GM23248 (cell line): ENCODE measurements at places on chromosomes 2 and 18. TPM values are rescaled to one million over a fixed set of nuclear protein-coding genes. Genes with fewer than 3 reads are reported as not detected.

- no peak for DNase-seq
Observed at GRCh38 chr18:3879836-3880120, 429.8 kb downstream of the TGIF1 start.

GRCh38 chr2:46388881-46389280, 90.5 kb upstream of the TMEM247 start:
- no peak for DNase-seq

DNA sequence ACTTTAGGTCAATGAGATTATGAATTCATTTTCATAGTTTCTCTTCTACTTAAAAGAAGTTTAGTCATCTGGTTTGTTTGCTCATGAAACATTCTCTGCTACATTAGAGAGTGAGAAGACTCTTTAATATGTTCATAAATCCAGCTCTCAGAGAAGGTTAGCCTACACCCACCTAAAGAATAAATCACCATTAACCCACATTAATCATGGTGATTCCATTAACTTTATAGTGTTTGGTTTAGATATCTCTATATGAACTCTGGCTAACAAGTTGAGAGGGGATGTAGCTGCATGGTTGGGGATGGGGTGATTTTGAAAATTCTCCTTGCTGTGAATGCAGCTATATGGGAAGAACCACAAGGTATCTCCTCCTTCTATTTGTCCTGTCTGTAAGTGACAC, 10.7 kb downstream of the TFPI start:
- DNase-seq: peak; percentile 24

DNA sequence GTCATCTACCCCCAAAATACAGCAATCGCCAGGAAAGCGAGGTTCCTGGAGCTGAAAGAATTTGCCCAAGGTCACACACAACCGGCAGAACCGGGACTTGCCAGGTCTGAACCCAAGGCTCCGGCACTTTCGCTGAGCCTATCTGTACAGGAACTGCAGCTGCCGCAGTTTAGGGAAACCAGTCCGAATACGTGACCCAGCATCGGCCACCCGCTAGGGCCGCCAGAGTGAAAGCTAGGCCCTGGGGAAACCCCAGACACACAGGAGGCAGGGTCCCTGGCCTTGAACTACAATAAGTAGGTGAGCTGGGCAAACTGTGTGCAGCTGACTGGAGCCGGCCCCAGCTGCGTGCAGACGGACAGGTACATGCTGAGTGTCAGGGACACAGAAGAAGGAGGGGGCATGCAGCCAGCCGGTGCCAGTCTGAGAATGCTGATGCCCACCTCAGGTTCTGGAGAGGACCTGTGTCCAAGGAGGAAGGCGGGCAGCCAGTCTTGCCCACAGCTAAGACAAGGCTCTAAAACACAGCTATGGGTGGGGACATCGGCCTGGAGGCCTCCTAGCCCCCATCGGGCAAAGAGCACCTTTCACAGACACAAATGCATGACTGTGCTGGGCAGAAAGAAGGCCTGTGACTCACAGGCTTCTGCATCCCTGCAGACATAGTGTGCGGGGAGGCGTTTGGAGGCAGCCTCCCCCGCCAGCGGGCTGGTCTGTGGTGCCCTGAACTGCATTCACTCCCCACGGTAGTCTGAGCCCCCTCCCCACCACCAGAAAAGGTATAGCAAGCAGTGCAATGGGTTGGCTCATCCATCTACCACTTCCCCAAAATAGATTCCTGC, 107.4 kb upstream of the ID2 start:
- DNase-seq: peak; percentile 19

GRCh38 chr2:177983183-177983788, 89.3 kb downstream of the PDE11A start:
- DNase-seq: peak; percentile 79

DNA sequence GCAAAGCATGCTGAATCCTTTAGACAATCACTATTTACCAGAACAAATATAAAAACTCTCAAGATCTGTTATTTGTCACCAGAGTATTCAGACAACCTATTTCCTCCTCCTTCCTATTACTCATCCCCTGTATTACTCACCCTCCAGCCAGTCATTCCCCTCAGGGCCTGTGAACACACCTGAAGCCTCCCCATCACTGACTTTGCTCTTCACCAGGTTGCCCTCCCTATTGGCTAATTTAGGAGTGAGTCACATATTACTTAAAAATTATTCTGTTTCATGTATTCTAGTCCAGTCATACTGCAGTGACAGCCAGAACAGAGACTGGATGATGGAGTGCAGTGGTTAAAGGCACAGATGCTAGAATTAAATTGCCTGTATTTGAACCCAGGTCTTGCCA, 3.7 kb upstream of the ATG16L1 start:
- DNase-seq: peak; percentile 69

DNA sequence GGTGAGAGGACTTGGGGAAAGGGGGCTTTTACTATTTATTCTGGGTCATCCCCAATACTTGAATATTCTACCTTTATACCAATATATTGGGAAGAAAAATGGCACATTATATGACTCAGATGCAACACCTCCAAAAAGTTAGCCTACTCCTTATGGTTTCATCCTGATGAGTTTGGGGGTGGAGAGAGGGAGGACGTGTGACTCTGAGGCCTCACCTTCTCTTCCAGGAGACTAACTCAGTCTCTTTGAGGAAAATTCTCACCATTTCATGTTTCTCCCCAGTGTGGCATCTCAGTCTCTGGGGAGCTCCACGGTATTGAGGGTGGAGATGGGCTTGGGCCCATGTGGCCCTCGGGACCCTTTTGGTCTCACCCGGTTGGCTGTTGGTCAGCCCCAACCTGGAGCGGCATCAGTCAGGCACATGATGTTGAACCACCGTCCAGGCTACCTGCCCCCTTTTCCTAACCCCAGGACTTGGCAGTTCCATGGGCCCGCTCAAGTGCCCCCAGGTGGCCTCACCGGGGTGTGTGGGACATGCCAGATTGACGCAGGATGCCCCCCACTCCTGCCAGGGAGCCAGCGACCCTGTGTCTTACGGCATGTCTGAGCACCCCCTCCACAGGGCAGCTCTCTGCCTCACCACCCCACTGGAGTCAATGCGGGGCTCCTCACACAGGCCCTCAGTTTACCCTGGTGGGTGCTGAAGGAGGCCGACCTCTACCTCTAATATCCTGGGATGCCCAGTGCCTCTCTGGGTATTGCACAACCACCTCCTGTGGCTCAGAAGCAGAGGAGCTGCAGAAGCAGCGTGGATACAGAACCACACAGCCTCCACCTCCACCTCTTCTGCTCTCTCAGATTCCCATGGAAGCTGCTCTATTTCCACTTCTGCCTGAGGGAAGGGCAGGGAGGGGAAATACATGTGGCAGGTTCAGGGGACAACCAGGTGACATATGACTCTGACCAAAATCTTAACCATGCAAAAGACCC, 297.4 kb downstream of the EIPR1 start:
- DNase-seq: no peak

- DNase-seq: peak; percentile 82
Observed at GRCh38 chr2:11784747-11785610, 38.5 kb downstream of the LPIN1 start.

GRCh38 chr18:61785588-61785987, 107.2 kb downstream of the RNF152 start:
- no peak for DNase-seq

GRCh38 chr2:151475071-151475470, 65.4 kb downstream of the RIF1 start:
- no peak for DNase-seq

- DNase-seq: no peak
Observed at GRCh38 chr2:74290466-74291217, 52.6 kb downstream of the SLC4A5 start.

- peak; percentile 25 for DNase-seq
Observed at GRCh38 chr2:133641942-133642725, 73.9 kb upstream of the NCKAP5 start.

DNA sequence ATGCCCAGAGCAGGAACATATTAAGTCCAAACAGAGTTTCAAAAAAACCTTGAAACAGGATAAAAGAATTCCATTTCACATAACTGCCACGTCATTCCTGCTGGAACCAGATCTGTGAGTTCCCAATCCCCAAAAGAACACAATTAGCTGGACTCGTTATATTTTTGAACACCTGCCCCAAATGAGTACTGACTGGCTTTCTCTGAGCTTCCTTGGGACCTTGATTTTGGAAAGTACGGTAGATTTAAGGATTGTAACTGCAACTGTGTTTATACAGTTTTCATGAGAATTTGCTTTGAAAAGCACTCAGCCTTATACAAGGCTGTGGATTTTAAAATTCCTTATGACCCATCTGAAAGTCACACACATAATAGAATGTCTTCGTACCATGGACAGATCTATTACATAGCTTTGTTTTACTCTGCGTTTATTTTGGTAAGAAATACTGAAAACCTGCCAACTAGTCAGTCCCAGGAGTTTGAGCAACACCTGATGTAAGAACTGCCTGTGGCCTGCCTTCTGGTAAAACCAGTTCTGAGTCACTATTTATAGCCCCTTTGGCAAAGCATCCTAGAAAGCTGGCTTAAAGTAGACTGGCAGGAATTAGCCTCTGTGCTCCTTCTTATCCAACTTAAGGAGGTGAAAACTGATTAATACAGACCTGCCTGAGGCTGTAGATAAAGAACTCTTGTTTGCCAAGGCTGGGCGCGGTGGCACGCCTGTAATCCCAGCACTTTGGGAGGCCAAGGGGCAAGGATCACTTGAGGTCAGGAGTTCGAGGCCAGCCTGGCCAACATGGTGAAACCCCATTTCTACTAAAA, 48.1 kb downstream of the MERTK start:
- DNase-seq: peak; percentile 92

GRCh38 chr2:29606104-29607037, 315.0 kb downstream of the ALK start:
- DNase-seq: peak; percentile 83

DNA sequence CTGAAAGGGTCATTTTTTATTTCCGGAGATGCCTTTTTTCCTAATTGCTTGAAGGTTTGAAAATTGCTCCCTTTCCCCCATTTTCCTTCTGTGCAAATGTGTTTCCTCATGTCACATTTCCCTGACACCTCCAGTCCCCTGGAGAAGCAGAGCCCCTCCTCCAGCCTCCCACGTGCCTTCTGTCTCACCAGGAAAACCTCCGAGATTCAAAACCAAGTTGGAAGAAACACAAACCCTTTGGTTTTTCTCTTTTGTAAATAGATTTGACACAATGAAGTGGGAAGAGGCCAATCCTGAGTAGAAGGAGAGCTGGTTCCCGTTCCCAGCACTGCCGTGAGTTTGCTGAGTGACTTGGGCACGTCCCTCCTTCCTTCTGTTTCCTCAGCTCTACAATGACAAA, 125.4 kb upstream of the MYCN start:
- DNase-seq: no peak

DNA sequence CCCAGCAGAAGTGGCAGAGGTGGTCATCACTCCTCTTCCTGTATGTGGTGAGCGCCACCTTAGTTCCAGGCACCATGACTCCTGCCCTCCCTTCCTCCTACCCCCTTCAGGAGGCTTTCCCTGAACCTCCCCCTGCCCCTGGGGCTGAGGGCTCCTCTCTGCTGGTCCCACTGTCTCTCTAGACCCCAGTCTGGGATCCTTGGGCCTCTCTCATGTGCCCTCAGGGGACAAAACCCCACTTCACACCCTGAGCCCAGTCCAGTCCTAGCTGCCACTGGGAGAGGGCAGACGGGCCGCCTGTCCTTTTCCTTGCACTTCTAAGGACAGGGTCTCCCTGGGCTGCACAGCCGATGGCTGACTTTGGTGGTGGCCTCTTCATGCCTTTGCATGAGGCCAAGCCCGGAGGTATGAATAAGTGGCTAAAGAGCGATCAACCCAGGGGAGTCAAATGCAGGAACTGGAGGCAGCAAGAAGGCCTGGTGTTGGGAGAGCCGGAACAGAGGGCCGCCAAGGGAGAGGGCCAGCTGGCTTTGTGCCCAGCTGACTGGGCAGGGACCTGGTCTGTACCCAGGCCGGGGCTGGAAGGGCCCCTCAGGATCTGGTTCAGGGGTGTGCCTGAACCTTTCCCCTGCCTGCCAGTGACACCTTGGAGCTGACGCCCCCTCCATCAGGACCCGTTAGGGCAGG, 29.5 kb downstream of the GLI2 start:
- DNase-seq: no peak

Gene PPM1G
- 75.1 and 81.5 TPM in 2 replicates for total RNA-seq

Gene FAM237A
- total RNA-seq: not detected in 2 replicates

Gene LIPG
- total RNA-seq: 0.25 and 0.43 TPM in 2 replicates

Gene HOXD10
- 17.2 and 23.5 TPM in 2 replicates for total RNA-seq

Gene MAL
- total RNA-seq: not detected in 2 replicates

Gene LINC00305
- not detected in 2 replicates for total RNA-seq

Gene TTC32
- 1.5 TPM in 1 of 2 replicates, not detected in the other for total RNA-seq

Gene GTF2A1L
- 0.13 and 0.76 TPM in 2 replicates for total RNA-seq

Gene XRCC5
- total RNA-seq: 197 and 202 TPM in 2 replicates

Gene SOWAHC
- total RNA-seq: 43.6 and 46.0 TPM in 2 replicates

Gene ITPRIPL1
- 0.25 and 0.32 TPM in 2 replicates for total RNA-seq

Gene PRSS56
- total RNA-seq: not detected in 2 replicates

Gene MAPK4
- total RNA-seq: 0.22 TPM in 1 of 2 replicates, not detected in the other

Gene SULT1C2
- not detected in 2 replicates for total RNA-seq

Gene MDH1B
- 0.25 and 0.54 TPM in 2 replicates for total RNA-seq
